ENCODE measurements at places on chromosomes 2 and 18. TPM values are rescaled to one million over a fixed set of nuclear protein-coding genes. Genes with fewer than 3 reads are reported as not detected.

GRCh38 chr2:234708091-234708683 is 211.3 kb upstream of the ARL4C start:
- H3K27ac ChIP-seq = no peak overlapping the region
- H3K4me3 ChIP-seq = no peak overlapping the region
- H3K27me3 ChIP-seq = no peaks in the 10 kb centered on the region
- no peaks in the 10 kb centered on the region for H3K4me1 ChIP-seq

GRCh38 chr2:130828461-130828860 is 8.3 kb upstream of the ARHGEF4 start:
- no peak for DNase-seq
- no peak overlapping the region for H3K4me3 ChIP-seq
- no peaks in the 10 kb centered on the region for H3K27me3 ChIP-seq
- no peaks in the 10 kb centered on the region for H3K36me3 ChIP-seq
- no peak overlapping the region for H3K27ac ChIP-seq
- H3K4me1 ChIP-seq = no peaks in the 10 kb centered on the region

- H3K36me3 ChIP-seq = no peaks in the 10 kb centered on the region
- no peak for DNase-seq
- no peak overlapping the region for H3K27ac ChIP-seq
- no peaks in the 10 kb centered on the region for H3K4me1 ChIP-seq
- no peak overlapping the region for H3K4me3 ChIP-seq
Measured at GRCh38 chr2:221817052-221817451, 244.9 kb upstream of the EPHA4 start.

- no peak overlapping the region for H3K4me3 ChIP-seq
- H3K4me1 ChIP-seq = peaks cover 26% of the 10 kb centered on the region
Measured at GRCh38 chr2:42124011-42124785, 45.0 kb upstream of the EML4 start.

GRCh38 chr18:12659904-12660605 is 2.1 kb upstream of the SPIRE1 start:
- H3K27me3 ChIP-seq = no peaks in the 10 kb centered on the region
- peak; percentile 74 for DNase-seq
- peaks cover 12% of the 10 kb centered on the region for H3K36me3 ChIP-seq
- H3K27ac ChIP-seq = no peak overlapping the region
- H3K4me3 ChIP-seq = no peak overlapping the region

DNA sequence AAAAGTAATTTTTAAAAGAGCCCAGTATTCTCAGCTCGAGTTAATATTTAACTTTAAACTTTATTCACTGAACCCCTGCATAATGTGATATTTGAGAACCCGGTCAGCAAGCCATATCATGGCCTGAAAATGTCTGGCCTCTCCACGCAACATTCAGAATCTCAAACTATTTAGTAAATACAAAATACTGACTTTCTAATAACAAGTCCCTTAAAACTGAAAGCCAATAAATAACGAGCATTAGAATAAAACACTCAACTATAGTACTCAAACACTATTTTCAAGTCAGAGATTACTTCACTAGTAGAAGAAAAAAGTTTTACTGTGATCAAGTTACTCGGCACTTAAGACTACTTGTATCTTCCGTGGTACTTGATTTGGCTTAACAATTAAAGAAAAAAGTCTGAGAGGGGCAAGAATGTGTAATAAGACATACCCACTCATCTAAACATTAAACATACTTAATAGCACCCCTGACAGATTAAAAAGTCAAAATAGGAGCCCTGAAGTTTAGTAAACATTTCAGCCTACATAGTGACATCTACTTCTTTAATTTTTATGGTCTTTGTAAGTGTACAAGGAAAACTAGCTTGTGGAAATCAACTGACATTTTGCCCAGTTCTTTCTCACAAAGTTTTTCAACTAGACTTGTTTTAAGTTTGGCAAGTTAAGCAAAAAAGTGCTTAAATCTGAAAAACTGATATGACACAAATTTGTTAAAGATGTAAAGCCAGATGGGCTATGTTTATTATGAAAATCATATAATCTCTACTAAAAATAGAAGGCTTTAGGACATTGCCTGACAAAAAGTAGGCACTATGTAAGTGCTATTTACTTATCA is 38.2 kb downstream of the RTN4 start:
- no peaks in the 10 kb centered on the region for H3K4me1 ChIP-seq
- no peaks in the 10 kb centered on the region for H3K36me3 ChIP-seq
- peak overlapping the region; percentile 69 for H3K27ac ChIP-seq
- H3K27me3 ChIP-seq = no peaks in the 10 kb centered on the region
- H3K4me3 ChIP-seq = no peak overlapping the region

The ALKAL2 gene
- total RNA-seq = 38.9 TPM

The TNP1 gene
- not detected for total RNA-seq

The ZNF385B gene
- total RNA-seq = 3.9 TPM

The CTAGE1 gene
- not detected for total RNA-seq

The FABP1 gene
- not detected for total RNA-seq

All from tibial nerve (tissue), 4 donors.